CD4-positive, alpha-beta T cell treated with Interleukin-17A for 1 hour (primary cell): ENCODE measurements at places on chromosomes 5 and 9.

- DNase-seq: no peak
These were observed 38.9 kb upstream of the STX17 start for GRCh38 chr9:99867536-99867935.

DNA sequence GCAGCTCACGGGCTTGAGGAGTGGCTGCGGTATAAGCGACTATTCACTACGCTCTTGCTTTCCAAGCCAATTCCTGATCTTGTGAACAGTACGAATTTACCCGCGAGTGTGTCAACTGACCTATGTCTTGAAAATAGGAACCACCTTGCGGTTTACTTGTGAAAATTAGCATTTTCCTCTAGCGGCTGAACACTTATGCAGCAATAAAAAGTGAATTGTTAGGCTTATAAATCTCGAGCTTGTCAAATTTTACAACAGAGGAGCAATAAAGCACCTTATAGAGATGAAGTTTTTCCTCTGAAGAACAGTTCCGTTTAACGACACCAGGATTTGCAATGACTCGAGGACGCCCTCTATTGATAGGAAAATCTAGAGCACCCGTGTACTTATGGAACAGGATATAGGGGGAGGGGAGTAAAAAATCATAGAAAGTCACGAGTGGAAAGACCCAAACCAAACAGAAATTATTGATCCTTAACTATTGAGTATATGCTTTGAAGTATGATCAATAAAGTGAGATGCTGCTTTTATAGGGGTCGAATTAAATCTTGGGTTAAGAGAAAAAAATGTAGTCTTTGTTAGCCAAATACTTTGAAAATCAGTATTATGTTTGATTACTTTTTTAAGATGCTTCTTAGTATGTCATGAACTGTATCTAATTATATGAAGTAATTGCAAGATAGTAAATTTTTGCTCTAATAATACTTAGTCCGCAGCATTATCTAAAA, 1.9 kb upstream of the RGMB start:
- DNase-seq: peak; percentile 84

DNA sequence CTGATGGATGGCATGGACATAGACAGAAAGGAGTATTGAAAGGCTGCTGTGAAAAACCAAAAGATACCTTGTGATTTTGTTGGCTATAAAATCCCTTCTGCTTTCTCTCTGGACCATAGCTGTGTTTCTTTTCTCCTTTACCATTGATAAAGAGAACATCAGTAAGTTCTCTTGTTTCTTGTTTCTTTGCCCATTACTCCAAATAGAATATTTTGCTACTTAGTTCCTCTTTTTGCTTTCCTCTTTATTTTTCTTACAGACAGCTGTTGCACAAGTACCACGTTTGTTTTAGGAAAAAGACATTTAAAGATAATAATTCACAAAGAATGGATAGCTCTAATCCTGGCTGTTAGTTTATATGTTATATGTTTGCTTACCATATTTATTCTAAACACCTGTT, 1129.2 kb downstream of the DTWD2 start:
- no peak for DNase-seq

- DNase-seq: no peak
These were observed 43.1 kb downstream of the P4HA2 start for GRCh38 chr5:132184588-132184987.

GRCh38 chr5:91128604-91129003, 254.5 kb downstream of the ARRDC3 start:
- DNase-seq: no peak

DNA sequence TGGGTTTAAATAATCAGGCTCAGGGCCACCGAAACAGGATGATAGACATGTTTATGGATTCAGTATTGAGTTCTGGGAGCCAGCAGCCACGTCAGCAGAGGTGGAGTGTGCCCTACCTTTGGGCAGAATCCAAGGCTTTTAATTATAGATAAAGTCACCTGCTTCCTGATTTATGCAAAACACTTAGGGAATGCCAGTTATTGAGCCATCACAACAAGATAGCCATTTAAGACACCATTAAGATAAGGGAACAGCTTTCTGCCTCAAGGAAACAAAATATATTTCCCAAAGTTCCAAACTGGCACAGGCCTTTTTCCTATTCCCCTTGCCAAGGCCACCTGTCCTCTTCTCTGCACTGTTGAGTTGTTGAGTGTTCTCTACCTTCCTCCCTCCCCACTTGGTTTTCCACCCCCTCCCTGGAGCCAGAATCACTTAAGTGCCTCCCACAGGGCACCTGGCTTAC, 2.4 kb downstream of the CCL28 start:
- no peak for DNase-seq

GRCh38 chr9:93930070-93930469, 25.1 kb downstream of the BARX1 start:
- DNase-seq: no peak

- DNase-seq: no peak
These were observed 4.1 kb upstream of the PDGFRB start for GRCh38 chr5:150159741-150160179.

GRCh38 chr9:3888497-3888858, 362.7 kb upstream of the RFX3 start:
- no peak for DNase-seq

DNA sequence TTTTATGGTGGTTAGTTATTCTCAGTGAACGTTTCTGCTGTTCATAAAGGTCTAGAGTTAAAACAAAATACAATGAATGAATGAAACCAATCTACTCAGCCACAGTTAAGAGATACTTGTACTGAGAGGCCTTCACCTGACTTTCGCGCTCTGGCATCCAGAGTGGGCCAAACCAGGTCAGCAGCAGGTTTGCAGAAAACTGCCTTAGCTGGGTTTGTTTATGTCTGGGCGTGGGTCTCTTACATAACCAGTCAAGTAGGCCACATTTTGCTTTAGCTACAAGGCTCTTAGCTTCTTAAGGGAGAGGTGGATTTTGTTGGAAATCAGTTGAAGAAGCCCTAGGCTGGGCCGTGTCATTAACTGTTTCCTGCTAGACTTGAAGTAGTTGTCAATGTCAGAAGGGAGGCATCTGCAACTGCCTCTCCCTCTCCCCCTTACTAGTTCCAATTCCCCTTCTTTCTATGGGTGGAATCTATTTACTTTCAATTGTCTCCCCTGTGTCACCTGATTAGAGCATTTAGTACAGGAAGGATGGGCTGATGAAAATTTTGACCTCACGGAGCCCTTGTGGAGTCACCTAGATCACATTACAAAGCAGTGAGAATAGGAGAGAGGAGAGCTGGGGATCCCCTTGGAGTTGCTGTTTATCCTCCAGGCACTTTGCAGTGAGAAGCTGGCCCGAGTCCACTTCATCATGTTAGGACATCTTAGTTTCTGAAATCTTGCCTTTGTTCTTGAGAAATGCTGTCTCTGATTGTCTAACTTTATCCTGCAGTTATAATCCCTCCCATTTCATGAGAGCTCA, 200.5 kb downstream of the ARHGEF28 start:
- no peak for DNase-seq

DNA sequence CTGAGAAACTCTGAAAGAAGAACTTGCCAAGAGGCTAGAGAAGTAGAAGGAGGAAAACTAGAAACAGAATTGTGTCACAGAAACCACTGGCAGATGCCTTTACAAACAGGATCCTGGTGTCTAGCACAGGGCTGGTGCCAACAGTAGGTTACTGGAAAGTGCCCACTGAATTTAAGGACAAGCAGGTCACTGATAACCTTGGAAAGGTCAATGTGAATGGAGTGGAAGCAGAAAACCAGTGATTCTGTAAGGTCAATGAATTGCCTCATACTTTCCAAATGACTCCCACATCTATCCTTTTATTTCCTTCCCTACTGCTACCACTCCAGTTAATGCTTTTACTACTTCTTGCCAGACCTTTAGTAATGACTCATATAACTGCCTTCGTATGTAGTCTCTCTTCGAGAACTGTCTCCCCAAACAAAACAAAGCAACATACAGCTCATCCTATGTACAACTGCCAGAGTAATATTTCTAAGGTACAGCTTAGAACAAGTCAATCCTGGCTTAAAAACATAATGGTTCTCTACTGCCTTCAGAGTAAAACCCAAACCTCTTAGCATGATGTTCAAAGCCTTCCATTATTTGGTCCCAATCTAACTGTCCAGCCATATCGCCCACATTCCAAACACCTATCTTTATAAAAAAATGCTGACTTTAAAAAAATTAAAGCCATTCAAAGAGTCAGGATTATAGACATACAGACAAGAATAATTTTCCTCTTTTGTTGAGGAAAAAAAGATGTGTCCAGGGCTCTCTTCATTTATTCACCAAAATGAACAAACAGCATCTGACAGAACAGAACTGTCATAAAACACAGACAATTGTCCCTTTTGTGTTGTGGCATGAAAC, 52.5 kb downstream of the NR3C1 start:
- no peak for DNase-seq

DNA sequence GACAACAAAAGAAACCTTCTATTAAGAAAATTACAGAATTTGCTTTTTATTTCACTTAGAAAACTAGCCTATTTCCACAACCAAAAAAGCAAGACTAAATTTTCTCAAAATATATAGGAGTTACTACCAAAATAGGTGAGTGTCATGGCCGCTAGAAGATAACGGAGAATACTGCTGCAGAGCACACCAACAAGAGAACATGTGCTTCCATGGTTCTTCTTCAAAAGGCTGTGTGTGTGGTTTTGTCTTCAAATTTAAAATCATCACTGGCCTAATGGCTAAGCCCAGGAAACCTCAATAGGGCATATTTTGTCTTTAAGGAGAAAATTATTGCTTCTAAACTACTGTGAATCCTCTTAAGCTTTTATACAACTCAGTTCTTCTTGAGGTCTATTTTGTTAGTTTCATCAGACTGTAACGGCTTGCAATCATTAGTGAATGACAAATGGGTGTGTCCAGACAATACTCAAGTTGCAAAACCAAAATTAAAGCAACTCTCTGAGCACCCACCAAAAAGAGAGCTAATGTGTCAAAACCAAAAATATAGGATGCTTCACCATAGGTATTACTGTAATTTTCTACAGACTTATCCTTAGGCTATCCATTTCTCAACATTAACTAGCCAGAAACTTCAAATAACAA, 3.3 kb downstream of the SETX start:
- no peak for DNase-seq

DNA sequence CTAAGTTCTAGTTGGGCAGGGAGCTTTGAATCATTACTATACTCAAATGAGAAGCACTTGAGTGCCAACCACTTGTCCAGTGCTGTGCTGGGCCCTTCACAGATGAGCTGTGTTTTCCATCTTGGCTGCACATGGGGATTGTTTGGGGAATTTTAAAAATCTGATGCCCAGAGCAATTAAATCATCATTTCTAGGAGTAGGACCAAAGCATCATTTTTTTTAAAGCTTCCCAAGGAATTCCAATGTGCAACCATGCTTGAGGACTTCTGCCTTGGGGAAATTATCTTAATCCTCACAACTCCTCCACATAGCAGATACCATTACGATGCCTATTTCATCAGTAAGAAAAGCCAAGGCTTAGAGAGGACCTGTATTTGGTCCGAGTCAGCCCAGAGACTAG, 131.4 kb downstream of the TMEM174 start:
- no peak for DNase-seq

DNA sequence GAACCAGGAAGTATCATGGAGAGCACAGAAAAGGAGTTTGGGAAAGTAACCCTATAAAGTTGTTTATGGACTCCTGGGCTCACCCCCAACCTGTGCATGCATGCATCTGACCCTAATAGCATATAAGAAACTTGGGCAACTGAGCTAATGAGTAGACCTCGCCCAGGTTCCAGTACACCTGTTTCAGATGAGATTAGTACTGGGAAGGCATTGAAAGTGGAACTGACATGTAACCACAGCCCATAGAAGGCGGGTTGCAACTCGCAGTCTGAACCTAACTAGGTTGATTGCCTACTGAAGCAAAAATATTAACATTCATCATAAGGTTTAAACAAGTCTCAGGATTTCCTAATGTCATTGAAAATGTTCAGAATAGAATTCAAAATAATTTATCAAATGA, 87.0 kb downstream of the WNK2 start:
- no peak for DNase-seq

GRCh38 chr5:142547445-142548380, 138.2 kb downstream of the FGF1 start:
- no peak for DNase-seq

- DNase-seq: no peak
These were observed 46.9 kb upstream of the FREM1 start for GRCh38 chr9:14957109-14957508.

DNA sequence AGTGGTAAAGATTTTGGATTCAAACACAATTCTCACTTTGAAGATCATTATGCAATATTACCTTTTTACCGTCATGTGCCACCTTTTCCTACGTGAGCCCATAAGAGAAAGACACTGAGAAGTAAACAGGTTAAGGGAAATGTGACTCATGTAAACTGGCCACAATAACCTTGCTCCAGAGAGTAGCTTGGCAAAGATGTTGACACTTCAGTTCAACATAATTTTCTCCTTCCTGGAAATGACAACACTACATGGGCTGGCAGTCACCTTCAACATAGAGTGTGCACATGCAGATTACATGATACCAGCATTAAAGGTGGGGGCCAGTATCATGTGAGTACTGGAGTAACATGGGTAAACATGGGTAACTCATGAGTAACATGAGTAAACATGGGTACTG, 141.9 kb downstream of the CDK5RAP2 start:
- no peak for DNase-seq

DNA sequence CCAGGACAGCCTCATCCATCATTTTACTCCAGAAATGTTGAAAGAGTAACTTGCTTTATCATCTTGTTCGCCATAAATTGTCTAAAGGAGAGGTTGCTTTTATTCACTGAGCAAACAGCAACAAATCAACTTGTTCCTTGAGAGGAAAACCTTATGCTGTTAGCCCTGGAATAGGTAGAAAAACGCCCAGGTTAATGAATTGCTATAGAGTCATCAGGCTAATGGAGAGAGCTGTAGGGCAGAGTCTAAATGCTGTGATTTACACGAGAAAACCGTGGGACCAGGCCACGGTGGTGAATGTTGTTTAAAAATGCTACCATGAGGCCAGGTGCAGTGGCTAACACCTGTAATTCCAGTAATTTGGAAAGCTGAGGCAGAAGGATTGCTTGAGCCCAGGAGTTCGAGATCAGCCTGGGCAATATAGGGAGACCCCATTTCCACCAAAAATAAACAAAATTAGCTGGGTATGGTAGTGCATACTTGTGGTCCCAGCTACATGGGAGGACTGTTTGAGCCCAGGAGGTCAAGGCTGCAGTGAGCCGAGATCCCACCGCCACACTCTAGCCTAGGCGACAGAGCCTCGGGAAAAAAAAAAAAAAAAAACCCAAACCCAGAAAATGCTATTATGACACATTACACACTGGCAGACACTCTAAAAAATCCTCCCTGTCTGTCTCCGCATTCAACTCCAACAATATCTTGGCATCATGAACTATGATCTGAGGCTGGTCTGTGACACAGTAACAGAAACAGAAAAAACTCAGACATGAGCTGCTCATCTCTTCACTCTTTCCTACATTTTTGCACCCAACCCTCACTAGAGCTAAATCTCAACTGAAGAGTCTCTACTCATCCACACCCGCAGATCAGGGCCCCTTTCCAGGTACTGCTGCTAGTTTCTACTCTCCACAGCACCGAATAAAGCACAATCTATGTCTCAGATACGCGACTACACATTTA, 118.6 kb upstream of the RETREG1 start:
- no peak for DNase-seq

GRCh38 chr5:150765799-150766169, 7.0 kb upstream of the DCTN4 start:
- DNase-seq: no peak
